Fibroblast of the conjunctiva (primary cell): ENCODE measurements at places on chromosomes 6 and 20.

DNA sequence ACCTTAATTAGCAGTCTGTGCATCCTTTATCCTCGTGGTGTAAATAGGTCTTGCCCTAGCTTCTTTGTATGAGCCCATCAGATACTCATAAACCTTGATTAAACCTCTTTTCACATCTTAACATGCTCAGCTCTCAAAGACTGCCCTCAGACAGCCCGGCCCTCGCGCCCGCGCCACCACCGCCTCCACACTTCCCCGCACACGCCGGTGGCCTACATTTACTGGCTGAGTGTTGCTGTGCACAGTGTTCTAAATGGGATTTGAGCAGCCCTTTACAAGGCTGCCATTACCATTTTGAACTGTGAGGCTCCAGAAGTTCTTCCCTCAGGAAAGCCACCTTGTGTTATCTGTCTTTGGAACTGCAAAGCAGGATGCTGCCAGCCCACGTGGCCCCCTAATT is 63.0 kb upstream of the INSM1 start:
- no peak for DNase-seq

- DNase-seq = no peak
These were observed 14.3 kb downstream of the RPP21 start for GRCh38 chr6:30359276-30359675.

- peak; percentile 68 for DNase-seq
These were observed at the start of gene PLCB1 for GRCh38 chr20:8131598-8132483. PLCB1 (plus strand) TSS chr20:8132266; CDS start chr20:8132652, 386 bp downstream.

- no peak for DNase-seq
These were observed 541.2 kb upstream of the FLRT3 start for GRCh38 chr20:14878676-14879019.

- DNase-seq = no peak
These were observed 22.4 kb upstream of the ILRUN start for GRCh38 chr6:34718976-34719375.
